Iris pigment epithelial cell (primary cell): ENCODE measurements at places on chromosomes 2 and 18.

DNA sequence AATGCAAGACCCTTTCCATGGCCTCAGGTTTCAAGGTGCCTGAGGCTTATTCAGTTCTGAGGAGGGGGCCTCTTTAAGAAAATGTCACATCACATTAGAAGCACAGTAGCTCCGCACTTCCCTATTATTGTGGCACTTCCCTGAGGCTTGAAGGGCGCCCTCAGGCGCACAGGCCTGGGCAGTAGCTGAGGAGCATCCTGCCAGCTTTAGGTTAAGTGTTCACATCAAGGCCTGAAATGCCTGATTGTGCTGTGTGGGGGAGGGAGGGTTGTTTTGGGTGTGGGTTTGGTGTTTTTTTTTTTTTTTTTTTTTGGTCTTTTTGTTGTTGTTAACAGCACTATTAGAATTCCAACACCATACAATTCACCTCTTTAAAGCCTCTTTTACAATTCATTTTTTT lies 107.9 kb downstream of the CABLES1 start:
- no peak for DNase-seq

- peak; percentile 45 for DNase-seq
Observed at GRCh38 chr2:45497355-45497754, 113.7 kb downstream of the SRBD1 start.

DNA sequence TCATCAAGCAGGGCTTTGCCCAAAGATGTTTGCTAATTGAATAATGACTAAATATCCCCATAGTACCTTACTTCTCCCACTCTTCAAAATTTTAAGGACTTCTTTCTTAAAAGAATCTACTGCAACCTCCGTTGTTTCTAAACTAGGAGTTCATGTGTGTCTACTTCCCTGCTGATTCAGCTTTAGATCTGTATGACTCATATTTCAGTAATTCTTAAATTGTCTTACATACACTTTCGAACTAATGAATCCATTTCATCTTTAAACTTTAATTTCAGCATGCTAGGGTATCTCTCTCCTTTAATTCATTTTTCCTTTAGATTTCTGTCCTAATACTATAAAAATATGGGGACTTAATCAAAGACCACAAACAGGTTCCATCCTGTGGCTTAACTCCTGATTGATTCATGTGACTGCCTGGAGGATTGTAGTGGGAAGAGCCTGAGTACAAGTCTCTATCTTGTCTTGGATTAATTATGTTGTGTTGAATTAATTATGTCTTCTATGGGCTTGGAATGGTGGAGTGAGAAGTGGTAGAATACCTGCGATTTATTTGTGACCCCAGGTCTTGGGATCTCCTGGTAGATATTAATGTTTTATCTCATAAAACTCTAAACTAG lies 24.9 kb upstream of the COL5A2 start:
- peak; percentile 71 for DNase-seq

DNA sequence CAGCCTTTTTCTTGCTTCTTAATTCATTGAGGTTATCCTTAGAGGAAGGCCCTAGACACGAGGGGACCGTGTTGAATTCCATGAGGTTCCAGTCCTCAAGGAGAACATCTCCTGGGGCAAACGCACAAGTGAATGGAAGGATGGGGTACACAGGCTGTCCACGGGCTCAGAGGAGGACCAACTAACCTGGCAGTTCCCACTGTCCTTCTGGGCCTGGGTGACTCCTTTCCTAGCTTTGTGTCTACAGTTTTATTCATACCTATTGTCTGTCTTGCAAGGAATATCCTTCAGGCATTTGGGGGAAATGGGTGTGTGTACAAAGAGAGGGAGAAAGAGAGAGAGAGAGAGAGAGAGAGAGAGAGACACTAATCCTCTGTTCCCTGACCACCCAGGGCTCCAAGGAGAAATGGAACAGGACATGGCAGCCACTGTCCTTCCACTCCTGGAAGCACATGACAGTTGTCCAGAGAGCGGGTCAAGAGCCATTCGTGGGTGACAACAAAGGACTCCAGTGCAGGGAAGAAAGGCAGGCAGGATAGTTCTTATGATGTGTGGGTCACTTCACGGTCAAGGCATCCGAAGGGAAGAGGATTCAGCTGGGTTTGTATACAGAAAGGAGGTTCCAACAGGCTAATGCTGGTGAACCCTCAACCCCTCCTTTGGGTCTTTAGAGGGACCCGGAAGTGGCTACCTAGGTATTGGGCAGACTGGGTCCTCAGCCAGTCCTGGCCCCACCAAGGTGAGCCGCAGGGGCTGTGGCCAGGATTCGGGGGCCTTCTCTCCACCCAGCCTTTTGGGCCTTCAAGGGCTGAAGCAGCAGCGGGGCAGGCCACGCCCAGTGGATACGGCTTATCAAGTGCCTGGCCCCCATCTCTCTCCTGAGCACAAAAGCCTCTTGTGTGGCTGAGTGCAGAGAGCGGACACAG lies 150.6 kb downstream of the MYCN start:
- no peak for DNase-seq

GRCh38 chr18:69969491-69969890 lies 21.8 kb upstream of the CD226 start:
- peak; percentile 20 for DNase-seq

GRCh38 chr2:142742371-142743214 lies 134.9 kb upstream of the KYNU start:
- peak; percentile 96 for DNase-seq

GRCh38 chr18:44759925-44760342 lies 79.2 kb downstream of the SETBP1 start:
- DNase-seq, result no peak

DNA sequence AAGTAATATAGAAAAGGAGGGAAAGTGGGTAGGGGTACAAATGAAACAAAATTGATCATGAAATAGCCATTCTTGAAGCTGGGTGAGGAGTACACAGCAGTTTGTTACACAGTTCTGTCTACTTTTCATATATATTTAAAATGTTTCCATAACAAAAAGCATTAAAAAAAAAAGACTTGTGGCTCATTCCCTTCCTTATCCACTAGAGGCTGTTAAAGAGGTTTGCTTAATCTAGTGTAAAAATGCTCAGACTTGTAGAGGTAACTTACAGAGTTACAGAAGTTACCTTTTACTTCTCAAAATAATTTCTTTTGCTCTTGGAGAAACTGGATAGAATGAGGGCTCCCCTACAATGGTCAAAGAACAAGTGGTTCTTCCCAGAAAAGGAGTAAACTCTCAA lies 8.1 kb upstream of the WIPF1 start:
- DNase-seq, result peak; percentile 68

GRCh38 chr18:71456206-71456605 lies 1087.9 kb downstream of the CBLN2 start:
- no peak for DNase-seq

DNA sequence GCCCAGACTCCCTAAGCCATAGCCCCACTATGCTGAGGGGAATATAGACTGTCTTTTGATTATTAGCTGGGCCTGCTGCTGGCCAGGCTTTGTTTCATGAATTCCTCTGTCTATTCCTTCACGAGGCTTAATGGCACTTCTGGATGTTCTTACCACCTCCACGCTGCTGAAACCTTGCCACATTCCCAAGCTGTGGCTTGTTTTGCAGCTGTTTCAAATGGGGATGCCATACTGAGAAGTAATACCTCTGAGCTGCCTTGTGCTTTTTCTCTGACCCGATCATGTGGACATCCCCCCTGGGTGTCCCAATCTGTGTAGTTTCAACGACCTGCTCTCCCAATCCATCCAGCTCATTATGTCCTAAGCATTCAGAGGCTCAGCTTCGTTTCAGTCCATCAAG lies 114.1 kb downstream of the ICOS start:
- no peak for DNase-seq

GRCh38 chr2:219870041-219870440 lies 242.6 kb downstream of the SLC4A3 start:
- DNase-seq, result no peak

DNA sequence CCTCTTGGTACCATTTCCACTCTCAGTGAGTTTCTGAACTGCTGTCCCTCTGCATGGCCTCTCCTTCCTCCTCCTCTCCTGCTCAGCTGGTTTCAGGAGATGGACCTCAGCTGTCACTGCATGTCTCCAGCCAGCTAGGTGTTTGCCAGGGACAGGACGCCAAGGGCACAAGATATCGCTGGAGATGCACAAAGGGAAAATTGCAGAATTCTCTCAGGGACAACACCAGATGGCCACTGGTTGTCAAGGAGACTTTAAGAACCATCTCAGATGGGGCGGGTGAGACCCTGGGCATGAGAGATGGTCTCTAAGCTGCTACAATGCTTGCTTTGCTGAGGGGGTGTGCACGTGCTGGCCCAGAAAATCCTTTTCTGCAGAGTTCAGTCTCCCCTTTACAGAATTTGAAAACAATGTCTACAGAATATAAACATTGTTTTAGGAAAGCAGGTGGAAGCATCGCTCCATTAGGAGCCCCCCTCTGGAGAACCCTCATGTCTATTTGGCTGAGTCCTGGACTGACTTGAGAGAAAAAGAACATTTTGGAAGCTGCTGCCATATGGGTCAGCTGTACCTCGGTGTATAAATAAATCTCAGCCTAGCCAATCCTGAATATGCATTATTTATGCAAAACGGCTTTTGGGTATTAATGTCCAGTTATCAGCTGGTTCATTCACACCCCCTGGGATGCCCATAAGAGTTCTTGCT lies 57.8 kb upstream of the SPP2 start:
- DNase-seq, result no peak

DNA sequence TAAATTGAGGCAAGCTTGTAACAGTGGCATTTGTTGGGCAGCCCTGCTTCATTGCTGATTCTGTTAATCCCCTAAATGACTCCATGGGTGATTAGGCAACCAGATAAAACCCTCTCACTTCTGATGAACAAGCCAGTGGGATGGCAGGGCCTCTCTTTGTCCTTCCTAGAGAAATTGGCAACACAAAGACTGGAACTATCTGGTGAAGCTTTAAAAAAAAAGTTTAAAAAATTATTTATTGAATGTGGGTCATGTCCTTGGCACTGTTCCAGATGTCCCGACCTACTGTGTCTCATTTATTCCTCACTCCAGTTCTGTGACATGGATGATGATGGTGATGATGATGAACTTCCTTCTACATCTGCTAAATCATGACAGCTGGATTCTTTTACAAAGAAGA lies 30.8 kb downstream of the NRP2 start:
- DNase-seq, result no peak

DNA sequence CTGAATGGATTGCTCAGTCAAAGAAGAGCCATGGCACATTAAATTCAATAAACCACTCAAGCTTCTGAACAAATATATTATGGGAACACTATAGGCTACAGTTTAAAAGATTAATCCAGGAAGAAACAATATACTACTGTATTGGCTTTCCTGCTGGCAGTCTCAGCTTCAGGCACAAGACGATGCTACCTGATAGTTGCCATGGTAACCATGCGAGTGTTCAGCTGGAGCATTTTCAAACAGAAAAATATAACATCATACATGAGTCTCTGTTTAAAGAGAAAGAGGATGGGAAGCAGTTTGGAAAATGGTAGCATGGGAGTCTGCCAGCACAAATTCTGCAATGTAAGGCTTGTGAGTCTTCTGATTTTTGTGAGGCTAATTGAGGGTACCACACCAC lies 65.9 kb upstream of the CPO start:
- no peak for DNase-seq

DNA sequence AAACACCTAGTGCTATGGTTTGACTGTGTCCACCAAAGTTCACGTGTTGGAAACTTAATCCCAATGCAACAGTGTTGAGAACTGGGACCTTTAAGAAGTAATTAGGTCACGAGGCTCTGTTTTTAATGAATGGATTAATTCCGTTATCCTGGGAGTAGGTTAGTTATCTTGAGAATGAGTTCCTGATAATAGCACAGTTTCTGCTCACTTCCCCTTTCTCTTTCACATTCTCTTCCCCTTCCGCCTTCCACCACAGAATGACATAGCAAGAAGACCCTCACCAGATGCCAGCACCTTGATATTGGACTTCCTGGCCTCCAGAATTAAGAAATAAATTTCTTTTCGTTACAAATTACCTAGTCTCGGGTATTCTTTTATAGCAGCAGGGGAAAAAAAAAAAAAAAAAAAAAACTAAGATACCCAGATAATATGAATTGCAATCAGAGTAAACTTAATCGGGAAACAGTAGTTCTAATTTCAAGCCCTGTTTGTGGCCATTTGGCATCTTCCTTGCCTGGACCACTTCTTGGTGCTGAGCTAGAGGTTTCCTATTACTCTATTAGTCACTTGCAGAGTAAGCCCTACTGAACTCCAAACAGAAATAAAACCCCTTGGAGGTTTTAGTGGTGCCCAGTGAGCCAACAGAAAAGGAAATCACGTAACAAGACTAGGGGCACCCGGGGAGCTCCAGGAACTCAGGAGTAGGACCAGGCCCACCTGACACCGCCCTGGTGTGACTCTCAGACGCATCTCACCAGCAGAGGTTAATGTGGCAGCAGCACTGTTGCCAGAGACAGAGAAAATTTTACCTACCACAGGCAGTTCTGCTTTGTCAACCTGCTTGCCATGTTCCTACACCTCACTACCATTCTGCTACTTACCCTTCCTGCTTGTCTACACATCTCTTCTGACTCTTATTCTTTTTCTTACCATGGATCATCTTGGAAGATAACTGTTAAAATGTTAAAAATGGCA lies 147.6 kb upstream of the CAB39 start:
- DNase-seq, result peak; percentile 72

- no peak for DNase-seq
Observed at GRCh38 chr2:85188852-85189251, 55.7 kb downstream of the TCF7L1 start.

- no peak for DNase-seq
Observed at GRCh38 chr18:28044036-28044435, 132.9 kb downstream of the CDH2 start.

- DNase-seq, result no peak
Observed at GRCh38 chr2:104078431-104079157, 775.3 kb upstream of the POU3F3 start.

- DNase-seq, result no peak
Observed at GRCh38 chr2:46170611-46171350, 126.4 kb upstream of the EPAS1 start.

GRCh38 chr2:216872624-216873023 lies 12.8 kb upstream of the TNP1 start:
- no peak for DNase-seq

GRCh38 chr2:204280262-204280668 lies 265.0 kb upstream of the PARD3B start:
- no peak for DNase-seq

DNA sequence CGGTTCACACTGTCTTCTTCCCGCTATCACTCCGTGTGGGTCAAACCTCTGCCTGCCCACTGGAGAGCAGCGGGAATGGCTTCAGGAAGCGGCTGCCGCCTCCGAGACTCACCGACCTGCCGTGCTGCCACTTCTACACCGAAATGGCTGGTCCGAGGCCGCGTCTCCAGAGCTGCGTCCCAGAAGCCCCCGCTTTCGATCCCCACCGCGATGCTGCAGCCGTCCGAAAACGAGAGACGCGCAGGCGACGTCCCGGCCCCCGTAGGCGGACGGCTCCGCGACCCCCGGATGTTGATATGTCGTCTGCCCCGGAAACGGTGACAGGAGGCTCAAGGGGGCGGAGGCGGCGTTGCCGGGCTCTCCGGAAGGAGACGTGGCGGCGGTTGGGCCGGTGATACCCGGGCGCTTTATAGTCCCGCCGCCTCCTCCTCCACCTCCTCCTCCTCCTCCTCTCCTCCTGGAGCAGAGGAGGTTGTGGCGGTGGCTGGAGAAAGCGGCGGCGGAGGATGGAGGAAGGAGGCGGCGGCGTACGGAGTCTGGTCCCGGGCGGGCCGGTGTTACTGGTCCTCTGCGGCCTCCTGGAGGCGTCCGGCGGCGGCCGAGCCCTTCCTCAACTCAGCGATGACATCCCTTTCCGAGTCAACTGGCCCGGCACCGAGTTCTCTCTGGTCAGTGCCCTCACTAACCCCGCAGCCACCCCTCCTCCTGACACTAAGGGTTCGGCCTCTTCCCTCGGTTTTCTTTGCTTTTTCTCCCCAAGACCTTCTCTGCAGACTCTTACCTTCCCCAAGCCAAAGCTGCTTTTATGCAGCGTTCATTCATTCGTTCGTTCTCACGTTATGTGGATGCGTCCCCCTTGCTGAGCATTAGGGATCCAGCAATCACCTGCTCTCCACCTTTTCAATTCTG lies at the start of the genes ASB3 and ERLEC1:
TSS of gene ASB3 (minus strand) at position 249 of the 909 bp plus-strand sequence. CDS start 21,381 bp downstream, outside the sequence.
TSS of gene ERLEC1 (plus strand) at position 340 of the 909 bp plus-strand sequence. CDS start at position 507, 167 bp downstream.
- peak; percentile 74 for DNase-seq
